Articular chondrocyte of knee joint (primary cell): ENCODE measurements at places on chromosomes 5 and 9. TPM values are rescaled to one million over a fixed set of nuclear protein-coding genes. Genes with fewer than 3 reads are reported as not detected.

FBP1 gene
- total RNA-seq, result 1.2 and 5.1 TPM in 2 replicates

SIT1 gene
- total RNA-seq, result 0.39 and 0.43 TPM in 2 replicates

SLC1A1 gene
- total RNA-seq, result 18.4 TPM in 2 replicates

BAAT gene
- total RNA-seq, result not detected in 2 replicates

ASPN gene
- total RNA-seq, result 17.0 and 21.8 TPM in 2 replicates

SLC6A18 gene
- total RNA-seq, result not detected in 2 replicates

SH3GL2 gene
- 0.11 TPM in 1 of 2 replicates, not detected in the other for total RNA-seq

HTR1A gene
- total RNA-seq, result not detected in 2 replicates

PCDHB3 gene
- 0.97 and 1.0 TPM in 2 replicates for total RNA-seq

ARHGEF28 gene
- total RNA-seq, result 60.6 and 66.7 TPM in 2 replicates

TXNDC8 gene
- total RNA-seq, result not detected in 2 replicates

SLC27A6 gene
- total RNA-seq, result under 0.01 and 0.76 TPM in 2 replicates

SSNA1 gene
- 41.7 and 44.6 TPM in 2 replicates for total RNA-seq

IL17B gene
- total RNA-seq, result not detected in 2 replicates

ANKRD31 gene
- total RNA-seq, result 0.13 and 0.65 TPM in 2 replicates

ZNG1A gene
- 46.9 and 53.3 TPM in 2 replicates for total RNA-seq

AGXT2 gene
- not detected in 2 replicates for total RNA-seq

VLDLR gene
- total RNA-seq, result 29.2 and 59.7 TPM in 2 replicates

CD72 gene
- total RNA-seq, result 2.7 and 2.8 TPM in 2 replicates

PROB1 gene
- 0.76 and 0.78 TPM in 2 replicates for total RNA-seq

TMEM174 gene
- total RNA-seq, result not detected in 2 replicates

PCDHGA1 gene
- 1.4 and 1.9 TPM in 2 replicates for total RNA-seq

APBA1 gene
- 8.9 and 14.1 TPM in 2 replicates for total RNA-seq

NMUR2 gene
- total RNA-seq, result not detected in 2 replicates

SPATA31D4 gene
- total RNA-seq, result not detected in 2 replicates

NUTM2F gene
- not detected in 2 replicates for total RNA-seq

CNTFR gene
- not detected in 2 replicates for total RNA-seq

SLC46A2 gene
- total RNA-seq, result 0.11 TPM in 1 of 2 replicates, not detected in the other

CDH9 gene
- not detected in 2 replicates for total RNA-seq

RNF44 gene
- total RNA-seq, result 4.0 and 4.1 TPM in 2 replicates

TGFBI gene
- total RNA-seq, result 1,753 and 2,703 TPM in 2 replicates

SH3TC2 gene
- 0.65 and 1.5 TPM in 2 replicates for total RNA-seq

STK32A gene
- total RNA-seq, result 1.7 and 3.9 TPM in 2 replicates
